Naive thymus-derived CD4-positive, alpha-beta T cell (primary cell): ENCODE measurements at places on chromosomes 1 and 21. TPM values are rescaled to one million over a fixed set of nuclear protein-coding genes. Genes with fewer than 3 reads are reported as not detected.

DNA sequence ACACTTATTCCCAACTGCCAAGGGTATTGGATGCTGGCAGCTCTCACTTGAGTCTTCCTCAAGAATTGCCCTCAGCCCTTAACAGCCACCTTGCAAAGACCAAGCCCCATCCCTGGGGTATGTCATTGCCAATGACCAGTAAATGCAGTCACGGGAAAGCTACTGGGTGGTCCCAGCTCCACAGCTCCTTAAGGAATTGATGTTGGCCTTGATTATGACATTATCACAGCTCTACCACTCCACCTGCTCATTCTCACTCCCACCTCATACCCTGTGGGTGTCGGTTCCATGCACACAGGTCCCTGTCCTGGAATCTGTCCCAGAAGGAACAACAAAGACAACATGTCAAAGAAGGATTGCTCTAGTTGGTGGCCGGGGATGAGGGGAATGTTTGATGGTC lies 60.5 kb upstream of the GJB5 start:
- no peak overlapping the region for H3K4me3 ChIP-seq
- no peak overlapping the region for H3K27ac ChIP-seq
- no peaks in the 10 kb centered on the region for H3K4me1 ChIP-seq
- no peaks in the 10 kb centered on the region for H3K27me3 ChIP-seq
- no peaks in the 10 kb centered on the region for H3K36me3 ChIP-seq

DNA sequence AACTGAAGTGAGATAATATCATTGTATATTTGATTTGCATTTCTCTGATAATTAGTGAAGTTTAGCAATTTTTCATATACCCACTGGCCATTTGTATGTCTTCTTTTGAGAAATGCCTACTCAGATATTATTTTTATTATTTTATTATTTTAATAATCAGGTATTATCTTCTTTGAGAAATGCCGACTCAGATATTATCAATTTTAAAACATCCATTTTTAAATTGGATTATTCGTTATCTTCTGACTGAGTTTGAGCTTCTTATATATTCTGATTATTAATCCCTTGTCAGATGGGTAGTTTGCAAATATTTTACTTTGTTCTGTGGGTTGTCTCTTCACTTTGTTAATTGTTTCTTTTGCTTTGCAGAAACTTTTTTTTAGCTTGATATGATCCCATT lies 37.7 kb downstream of the KMO start:
- DNase-seq: no peak
- H3K4me1 ChIP-seq: no peaks in the 10 kb centered on the region
- H3K27me3 ChIP-seq: no peaks in the 10 kb centered on the region
- no peaks in the 10 kb centered on the region for H3K36me3 ChIP-seq
- H3K4me3 ChIP-seq: no peak overlapping the region

- DNase-seq: no peak
- no peaks in the 10 kb centered on the region for H3K36me3 ChIP-seq
- no peak overlapping the region for H3K4me3 ChIP-seq
- H3K27me3 ChIP-seq: no peaks in the 10 kb centered on the region
- H3K4me1 ChIP-seq: no peaks in the 10 kb centered on the region
- no peak overlapping the region for H3K27ac ChIP-seq
Measured at GRCh38 chr1:107545056-107545577, 404.3 kb downstream of the NTNG1 start.

GRCh38 chr21:39842741-39843459 lies 24.3 kb upstream of the PCP4 start:
- no peaks in the 10 kb centered on the region for H3K4me1 ChIP-seq
- H3K27me3 ChIP-seq: no peaks in the 10 kb centered on the region
- DNase-seq: no peak
- H3K27ac ChIP-seq: no peak overlapping the region
- no peaks in the 10 kb centered on the region for H3K36me3 ChIP-seq
- H3K4me3 ChIP-seq: no peak overlapping the region

DNA sequence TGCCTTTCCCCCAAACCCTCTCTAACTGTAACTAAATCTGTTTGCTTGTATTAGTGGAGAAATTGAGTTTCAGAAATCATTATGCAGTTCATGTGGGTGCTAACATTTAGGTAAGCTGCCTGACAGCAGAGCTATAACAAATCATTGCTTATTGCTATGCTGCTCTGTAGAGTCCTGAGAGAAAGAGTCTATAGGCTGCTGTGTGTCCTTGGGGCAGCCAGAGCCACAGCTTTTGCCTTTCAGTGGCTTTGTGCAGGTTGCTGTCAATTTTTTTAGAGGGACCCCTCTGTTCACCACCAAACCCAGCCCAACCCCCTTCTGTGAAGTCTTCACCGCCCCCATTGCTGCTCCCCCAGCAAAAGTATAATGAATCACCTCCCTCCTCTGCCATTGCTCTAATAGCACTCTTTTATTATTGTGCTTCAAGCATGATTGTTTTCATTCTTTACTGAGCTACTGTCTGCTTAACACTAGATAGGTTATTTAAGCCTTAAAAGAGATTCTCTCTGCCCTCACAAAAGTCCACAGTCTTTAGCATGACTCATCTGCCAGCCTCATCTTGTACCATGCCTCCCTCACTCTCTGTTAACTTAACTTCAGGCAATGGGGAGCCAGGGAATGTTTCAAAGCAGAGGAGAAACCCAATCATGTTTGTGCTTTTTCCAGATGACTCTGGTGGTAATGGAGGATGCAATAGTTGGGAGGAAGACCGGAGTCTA lies 38.6 kb downstream of the DIRAS3 start:
- no peaks in the 10 kb centered on the region for H3K4me1 ChIP-seq
- no peak overlapping the region for H3K27ac ChIP-seq
- no peaks in the 10 kb centered on the region for H3K36me3 ChIP-seq
- H3K27me3 ChIP-seq: no peaks in the 10 kb centered on the region
- H3K4me3 ChIP-seq: no peak overlapping the region

GRCh38 chr1:68808351-68808750 lies 311.5 kb upstream of the DEPDC1 start:
- no peaks in the 10 kb centered on the region for H3K36me3 ChIP-seq
- H3K4me1 ChIP-seq: no peaks in the 10 kb centered on the region
- no peaks in the 10 kb centered on the region for H3K27me3 ChIP-seq
- DNase-seq: no peak

- DNase-seq: no peak
- H3K36me3 ChIP-seq: no peaks in the 10 kb centered on the region
- no peak overlapping the region for H3K4me3 ChIP-seq
- no peaks in the 10 kb centered on the region for H3K27me3 ChIP-seq
Measured at GRCh38 chr1:114032271-114033215, 53.3 kb downstream of the OLFML3 start.

DNA sequence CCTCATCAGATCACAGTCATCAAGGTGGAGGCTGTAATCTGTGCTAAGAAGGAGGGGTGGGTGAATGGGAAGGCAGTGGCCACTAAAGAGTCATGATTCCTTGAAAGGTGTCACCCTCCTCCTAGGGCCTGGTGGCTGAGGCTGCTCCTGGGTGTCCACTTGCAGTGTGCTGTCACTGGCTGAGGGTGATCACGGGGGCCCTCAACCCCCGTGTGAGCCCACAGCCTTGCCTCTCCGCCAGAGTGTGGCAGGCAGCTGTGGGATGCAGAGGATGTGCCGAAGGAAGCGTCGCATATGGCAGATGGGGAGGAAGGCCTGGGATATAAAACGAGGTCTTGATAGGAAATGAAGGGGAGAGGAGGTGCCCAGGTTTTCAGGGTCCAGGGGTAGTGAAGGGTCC lies 476.5 kb downstream of the PTPRU start:
- no peaks in the 10 kb centered on the region for H3K27me3 ChIP-seq
- no peak overlapping the region for H3K27ac ChIP-seq
- H3K4me3 ChIP-seq: no peak overlapping the region

GRCh38 chr1:15110867-15111230 lies 42.7 kb upstream of the TMEM51 start:
- H3K4me3 ChIP-seq: no peak overlapping the region
- no peaks in the 10 kb centered on the region for H3K4me1 ChIP-seq
- H3K27ac ChIP-seq: no peak overlapping the region
- DNase-seq: no peak
- H3K27me3 ChIP-seq: no peaks in the 10 kb centered on the region
- no peaks in the 10 kb centered on the region for H3K36me3 ChIP-seq

The PLA2G2D gene
- not detected for polyA plus RNA-seq

DNA sequence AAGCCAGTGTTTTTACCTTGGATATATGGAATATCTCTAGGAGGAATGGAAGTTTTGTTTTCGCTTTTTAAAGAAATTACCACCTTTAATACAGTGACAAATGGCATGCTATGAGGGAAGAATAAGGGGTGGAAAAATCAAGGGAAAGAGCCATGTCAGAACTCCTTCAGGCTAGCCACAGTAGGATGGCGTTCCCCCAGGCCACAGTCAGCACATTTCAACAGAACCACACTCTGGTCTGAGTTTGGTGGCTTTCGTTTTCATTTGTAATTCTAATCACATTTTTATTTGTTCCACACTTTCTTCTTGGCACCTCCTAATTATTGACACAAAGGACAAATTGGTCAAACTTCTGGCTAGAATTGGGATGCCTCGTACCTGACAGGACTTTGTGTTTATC lies 60.3 kb upstream of the RCOR3 start:
- no peak overlapping the region for H3K4me3 ChIP-seq
- H3K4me1 ChIP-seq: no peaks in the 10 kb centered on the region
- no peaks in the 10 kb centered on the region for H3K36me3 ChIP-seq
- DNase-seq: no peak
- H3K27me3 ChIP-seq: peaks cover 4% of the 10 kb centered on the region

- H3K4me1 ChIP-seq: peaks cover 8% of the 10 kb centered on the region
- no peaks in the 10 kb centered on the region for H3K36me3 ChIP-seq
- H3K4me3 ChIP-seq: no peak overlapping the region
- no peak for DNase-seq
- no peaks in the 10 kb centered on the region for H3K27me3 ChIP-seq
Measured at GRCh38 chr1:40856656-40857302, 5.4 kb downstream of the CITED4 start.

- H3K27me3 ChIP-seq: no peaks in the 10 kb centered on the region
- H3K27ac ChIP-seq: no peak overlapping the region
- H3K36me3 ChIP-seq: no peaks in the 10 kb centered on the region
- DNase-seq: no peak
- no peaks in the 10 kb centered on the region for H3K4me1 ChIP-seq
- no peak overlapping the region for H3K4me3 ChIP-seq
Measured at GRCh38 chr1:209344156-209344555, 239.4 kb upstream of the CAMK1G start.

- H3K4me3 ChIP-seq: peak overlapping the region; percentile 89
- H3K4me1 ChIP-seq: peaks cover 25% of the 10 kb centered on the region
- peak overlapping the region; percentile 79 for H3K27ac ChIP-seq
- no peak for DNase-seq
- H3K36me3 ChIP-seq: no peaks in the 10 kb centered on the region
Measured at GRCh38 chr1:153968000-153968363, 280 bp downstream of the CREB3L4 start.

The ADIPOR1 gene
- 93.8 TPM for polyA plus RNA-seq

GRCh38 chr21:40829791-40830190 lies 17.2 kb downstream of the DSCAM start:
- no peak overlapping the region for H3K27ac ChIP-seq
- no peaks in the 10 kb centered on the region for H3K27me3 ChIP-seq
- no peaks in the 10 kb centered on the region for H3K36me3 ChIP-seq
- H3K4me1 ChIP-seq: no peaks in the 10 kb centered on the region
- no peak for DNase-seq
- no peak overlapping the region for H3K4me3 ChIP-seq

DNA sequence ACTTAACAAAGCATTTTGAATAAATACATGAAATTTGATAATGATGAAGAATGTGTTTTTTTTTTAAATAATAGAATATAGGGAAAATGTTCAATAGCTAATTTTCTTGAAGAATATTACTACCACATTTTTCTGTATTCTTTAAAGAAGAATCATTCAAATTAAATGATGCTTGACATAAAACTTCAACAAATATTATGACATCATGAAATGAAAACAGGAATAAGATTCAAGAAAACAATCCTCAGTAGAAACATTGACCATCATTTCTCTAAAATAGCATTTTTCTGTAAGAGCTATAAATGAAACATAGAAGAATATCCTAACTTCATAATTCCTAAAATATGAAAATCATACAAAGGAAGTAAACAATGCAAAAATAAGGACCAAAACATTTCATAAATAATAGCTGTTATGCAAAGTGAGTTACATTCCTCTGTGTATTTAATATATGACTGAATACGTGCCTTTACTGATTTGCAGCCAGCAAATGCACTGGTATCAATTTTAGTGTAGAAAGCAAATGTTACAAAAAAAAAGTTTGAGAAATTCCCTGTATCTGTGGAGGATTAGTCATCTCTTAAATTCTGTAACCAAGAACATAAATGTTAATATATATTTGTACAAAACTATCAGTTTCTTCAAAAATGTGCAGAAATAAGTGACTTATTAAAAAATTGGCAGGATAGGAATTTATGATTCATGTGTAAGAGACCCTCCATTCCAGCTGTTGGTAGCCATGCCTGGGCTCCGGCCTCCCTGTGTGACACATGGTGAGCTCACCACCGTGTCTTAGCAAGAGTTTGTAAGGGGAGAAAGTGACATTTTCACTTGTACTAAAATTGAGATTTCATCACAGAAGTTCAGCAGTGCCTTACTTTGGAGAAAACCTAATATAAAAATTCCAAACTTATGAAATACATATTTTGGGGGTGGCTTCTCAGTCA lies 15.0 kb upstream of the PTPN14 start:
- no peaks in the 10 kb centered on the region for H3K4me1 ChIP-seq
- no peaks in the 10 kb centered on the region for H3K36me3 ChIP-seq
- DNase-seq: no peak
- H3K27me3 ChIP-seq: no peaks in the 10 kb centered on the region

The CYP4X1 gene
- not detected for polyA plus RNA-seq

GRCh38 chr1:173095632-173096031 lies 44.9 kb upstream of the TNFSF18 start:
- no peak overlapping the region for H3K4me3 ChIP-seq
- no peaks in the 10 kb centered on the region for H3K4me1 ChIP-seq
- no peaks in the 10 kb centered on the region for H3K27me3 ChIP-seq
- no peak for DNase-seq
- H3K27ac ChIP-seq: no peak overlapping the region
- H3K36me3 ChIP-seq: no peaks in the 10 kb centered on the region

GRCh38 chr1:45979778-45980176 lies 152.7 kb downstream of the PIK3R3 start:
- no peaks in the 10 kb centered on the region for H3K4me1 ChIP-seq
- no peak for DNase-seq
- H3K27me3 ChIP-seq: no peaks in the 10 kb centered on the region
- no peaks in the 10 kb centered on the region for H3K36me3 ChIP-seq
- no peak overlapping the region for H3K27ac ChIP-seq

DNA sequence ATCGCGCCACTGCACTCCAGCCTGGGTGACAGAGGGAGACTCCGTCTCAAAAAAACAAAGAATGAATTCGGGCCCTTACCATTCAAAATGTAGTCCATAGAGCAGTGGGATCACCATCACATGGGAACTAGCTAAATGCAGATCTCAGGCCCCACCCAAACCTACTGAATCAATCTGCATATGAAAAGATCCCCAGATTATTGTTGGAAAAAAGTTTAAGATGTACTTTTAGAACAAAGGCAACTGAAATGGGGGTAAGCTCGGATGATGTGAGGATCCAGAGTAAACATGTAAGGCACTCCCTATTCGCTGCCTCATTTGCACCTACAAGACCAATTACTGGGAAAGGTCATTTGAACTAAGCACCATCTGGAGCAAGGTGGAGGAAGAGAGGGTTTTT lies 803 bp upstream of the FLAD1 start:
- H3K27ac ChIP-seq: peak overlapping the region; percentile 73
- H3K4me1 ChIP-seq: peaks cover 12% of the 10 kb centered on the region
- H3K4me3 ChIP-seq: peak overlapping the region; percentile 64
- H3K36me3 ChIP-seq: peaks cover 6% of the 10 kb centered on the region
- no peaks in the 10 kb centered on the region for H3K27me3 ChIP-seq

- DNase-seq: no peak
- H3K4me1 ChIP-seq: peaks cover 6% of the 10 kb centered on the region
- H3K4me3 ChIP-seq: no peak overlapping the region
Measured at GRCh38 chr1:1202831-1203560, 3.4 kb downstream of the TNFRSF18 start.

The SLAMF1 gene
- 14.6 TPM for polyA plus RNA-seq
